ENCODE measurements at places on chromosomes 11 and 22. TPM values are rescaled to one million over a fixed set of nuclear protein-coding genes. Genes with fewer than 3 reads are reported as not detected.

DNA sequence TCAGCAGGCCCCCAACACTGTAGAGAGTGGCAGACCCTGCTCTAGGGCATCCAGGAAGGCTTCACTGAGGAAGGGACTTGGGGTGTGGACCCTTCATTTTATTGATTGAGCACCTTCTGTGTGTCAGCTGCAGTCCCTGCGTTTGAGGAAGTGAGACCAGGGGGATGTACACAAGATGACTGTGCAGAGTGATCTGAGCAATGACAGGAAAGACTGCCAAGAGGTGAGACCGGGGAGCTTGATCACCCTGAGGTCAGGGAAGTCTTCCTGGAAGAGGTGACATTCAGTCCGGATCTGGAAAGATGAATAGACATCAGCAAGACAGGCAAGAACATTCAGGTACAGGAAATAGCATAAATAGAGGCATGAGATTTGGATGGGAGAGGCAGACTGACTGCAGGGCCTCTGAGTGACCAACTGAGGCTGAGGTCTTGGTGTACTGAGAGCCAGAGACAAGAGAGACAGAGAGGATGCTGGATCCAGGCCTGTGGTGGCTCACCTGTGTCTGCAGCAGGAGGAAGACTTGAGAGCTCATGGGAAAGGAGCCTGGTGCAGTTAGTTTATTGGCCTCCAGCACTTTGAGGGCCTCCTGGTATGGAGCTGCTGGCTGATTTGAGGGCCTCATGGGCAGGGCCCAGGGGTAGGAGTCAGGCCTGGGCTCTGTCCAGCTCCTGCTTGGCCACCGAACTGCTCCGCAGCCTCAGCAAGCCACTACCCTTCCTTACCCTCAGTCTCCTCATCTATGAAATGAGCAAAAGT, 5.2 kb downstream of the DGAT2 start:
- H3K4me3 ChIP-seq: no peak overlapping the region
- no peaks in the 10 kb centered on the region for H3K4me1 ChIP-seq
- H3K27ac ChIP-seq: no peak overlapping the region

DNA sequence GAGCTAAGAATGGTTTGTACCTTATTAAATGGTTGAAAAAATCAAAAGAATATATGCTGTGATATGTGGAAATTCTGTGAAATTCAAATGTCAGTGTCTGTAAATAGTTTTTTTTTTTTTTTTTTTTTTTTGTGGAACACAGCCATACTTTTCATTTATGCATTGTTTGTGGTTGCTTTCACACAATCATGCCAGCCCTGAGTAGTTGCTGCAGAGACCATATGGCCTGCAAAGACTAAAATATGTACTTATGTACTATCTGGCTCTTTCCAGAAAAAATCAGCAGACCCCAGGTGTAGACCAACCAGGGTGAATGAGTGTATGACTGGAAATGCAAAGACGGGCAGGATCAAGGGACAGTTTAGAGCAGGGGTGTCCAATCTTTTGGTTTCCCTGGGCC, 98.3 kb downstream of the PTPRJ start:
- H3K36me3 ChIP-seq: no peaks in the 10 kb centered on the region
- H3K4me1 ChIP-seq: no peaks in the 10 kb centered on the region
- H3K27ac ChIP-seq: no peak overlapping the region

The GSTT2B gene
- 1.3 TPM for total RNA-seq

The ALKBH8 gene
- total RNA-seq: 9.5 TPM

The BTG4 gene
- total RNA-seq: not detected

Measured in hepatocyte (in vitro differentiated cells).